MG63 (cell line): ENCODE measurements at places on chromosomes 3 and 15. TPM values are rescaled to one million over a fixed set of nuclear protein-coding genes. Genes with fewer than 3 reads are reported as not detected.

FAM174B gene
- 3.0 and 5.5 TPM in 2 replicates for total RNA-seq

ZIC4 gene
- total RNA-seq = 1.5 and 2.2 TPM in 2 replicates

AADAC gene
- not detected in 2 replicates for total RNA-seq

SNTN gene
- not detected in 2 replicates for total RNA-seq
